Activated T-cell treated with anti-CD3 and anti-CD28 coated beads for 4 hours (primary cell): ENCODE measurements at places on chromosomes 6 and 20.
A peak's percentile ranks its signal among the peaks of the same experiment; 100 is the strongest.

DNA sequence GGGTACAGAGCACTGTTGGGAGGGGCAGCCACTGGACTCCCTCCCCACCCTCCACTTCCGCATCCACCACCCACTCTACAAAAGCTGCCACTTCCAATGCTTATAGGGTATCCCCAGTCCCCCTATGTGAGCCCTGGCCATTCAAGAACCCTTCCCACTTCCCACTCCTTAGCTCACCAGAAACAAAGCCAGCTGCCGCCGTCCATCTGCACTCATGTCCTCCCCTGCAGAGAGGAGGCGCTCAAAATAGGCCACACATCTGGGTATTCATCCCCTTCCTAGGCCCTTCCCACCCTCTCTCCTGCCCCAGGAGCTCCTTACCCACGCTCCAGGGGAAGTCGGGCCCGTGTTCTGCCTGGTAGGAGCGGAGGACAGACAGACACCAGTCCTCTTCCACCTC, 6.5 kb upstream of the LY6G5C start:
- no peak for DNase-seq

DNA sequence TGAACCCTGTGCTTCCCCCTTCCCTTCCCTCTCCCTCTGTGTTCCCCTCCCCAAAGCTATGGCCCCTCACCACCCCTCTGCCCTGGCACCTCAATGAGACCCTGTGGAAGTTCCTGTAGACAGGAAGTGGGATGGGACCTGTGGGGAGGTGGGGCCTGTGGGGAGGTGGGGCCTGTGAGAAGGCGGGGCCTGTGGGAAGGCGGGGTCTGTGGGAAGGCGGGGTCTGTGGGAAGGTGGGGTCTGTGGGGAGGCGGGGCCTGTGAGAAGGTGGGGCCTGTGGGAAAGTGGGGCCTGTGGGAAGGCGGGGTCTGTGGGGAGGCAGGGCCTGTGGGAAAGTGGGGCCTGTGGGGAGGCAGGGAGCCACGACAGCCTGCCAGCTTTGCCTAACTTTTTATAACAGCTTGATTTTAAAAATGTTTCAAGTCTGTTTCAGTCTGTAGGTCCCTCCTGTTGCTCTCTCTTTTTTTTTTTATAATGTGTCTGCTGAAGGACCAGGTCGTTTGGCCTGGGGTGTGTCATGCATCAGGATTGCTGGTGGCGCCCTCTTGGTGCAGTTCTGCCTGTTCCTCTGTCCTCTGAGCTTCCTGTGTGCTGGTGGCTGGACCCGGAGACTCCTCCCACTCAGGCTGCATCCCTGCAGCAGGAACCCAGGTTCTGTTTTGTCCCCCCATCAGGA, 70.5 kb upstream of the SLCO4A1 start:
- no peak for DNase-seq

DNA sequence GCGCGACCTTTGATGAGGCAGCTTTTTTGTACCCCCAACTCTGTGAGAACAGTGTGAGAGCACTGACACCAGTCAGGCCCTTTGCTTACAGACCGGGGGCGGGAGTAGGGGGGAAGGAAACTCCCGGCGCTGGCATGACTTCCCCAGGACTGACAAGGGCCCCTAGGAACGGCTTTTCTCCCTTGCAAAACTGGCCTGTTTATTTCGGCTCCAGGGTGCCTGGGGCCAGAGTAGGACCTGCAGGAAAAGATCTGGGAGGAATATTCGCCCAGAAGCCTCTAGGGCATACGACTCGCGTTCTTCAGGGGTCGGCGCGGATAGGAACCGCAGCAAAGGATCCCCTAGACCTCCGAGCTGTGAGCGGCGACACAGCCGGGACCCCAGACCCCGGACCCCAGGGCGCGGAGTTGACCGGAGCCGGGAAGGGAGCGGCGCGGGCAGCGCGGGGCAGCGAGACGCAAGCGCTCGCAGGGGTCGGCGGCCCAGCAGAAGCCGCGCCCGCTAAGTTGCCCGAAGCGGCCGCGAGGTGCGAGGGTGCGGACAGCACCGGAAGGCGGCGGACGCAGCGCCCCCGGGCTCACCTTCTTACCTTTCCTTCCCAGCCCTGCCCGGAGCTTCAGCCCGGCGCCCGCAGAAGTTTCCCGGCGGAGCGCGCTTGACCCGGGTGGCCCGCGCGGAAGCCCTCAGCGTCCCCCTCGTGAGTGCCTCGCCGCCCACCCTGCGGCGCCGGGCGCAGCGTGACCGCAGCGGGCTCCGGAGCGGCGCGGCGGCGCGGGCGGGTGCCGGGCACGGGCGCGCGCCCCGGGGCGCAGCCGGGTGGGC, at the start of gene POPDC3:
POPDC3 (minus strand) TSS at position 771 of the 822 bp plus-strand sequence. CDS start 18,105 bp downstream, outside the sequence.
- DNase-seq, result no peak

DNA sequence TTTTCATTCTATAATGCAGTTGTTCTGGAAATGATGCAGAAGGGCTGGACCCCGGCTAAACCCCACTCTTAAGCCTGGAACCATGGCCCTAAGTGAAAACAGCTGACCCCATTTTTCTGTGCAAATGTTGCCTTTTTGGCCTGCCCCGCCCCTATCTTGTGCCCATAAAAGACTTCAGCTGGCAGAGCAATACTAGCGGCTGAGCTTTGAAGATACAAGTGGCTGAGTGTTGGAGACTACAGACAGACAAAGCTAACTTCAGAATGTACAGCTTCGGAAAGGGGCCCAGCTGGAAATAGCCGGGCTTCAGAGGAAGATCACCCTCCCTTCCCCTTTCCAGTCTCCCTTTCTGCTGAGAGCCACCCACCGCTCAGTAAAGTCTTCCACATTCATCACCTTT, 258.6 kb upstream of the SPTLC3 start:
- no peak for DNase-seq

GRCh38 chr6:166567107-166567506, 19.4 kb downstream of the RAMACL start:
- DNase-seq, result no peak

GRCh38 chr6:118864341-118865099, 29.4 kb upstream of the ASF1A start:
- no peak for DNase-seq

GRCh38 chr20:53087037-53087777, 115.0 kb downstream of the TSHZ2 start:
- DNase-seq, result no peak

DNA sequence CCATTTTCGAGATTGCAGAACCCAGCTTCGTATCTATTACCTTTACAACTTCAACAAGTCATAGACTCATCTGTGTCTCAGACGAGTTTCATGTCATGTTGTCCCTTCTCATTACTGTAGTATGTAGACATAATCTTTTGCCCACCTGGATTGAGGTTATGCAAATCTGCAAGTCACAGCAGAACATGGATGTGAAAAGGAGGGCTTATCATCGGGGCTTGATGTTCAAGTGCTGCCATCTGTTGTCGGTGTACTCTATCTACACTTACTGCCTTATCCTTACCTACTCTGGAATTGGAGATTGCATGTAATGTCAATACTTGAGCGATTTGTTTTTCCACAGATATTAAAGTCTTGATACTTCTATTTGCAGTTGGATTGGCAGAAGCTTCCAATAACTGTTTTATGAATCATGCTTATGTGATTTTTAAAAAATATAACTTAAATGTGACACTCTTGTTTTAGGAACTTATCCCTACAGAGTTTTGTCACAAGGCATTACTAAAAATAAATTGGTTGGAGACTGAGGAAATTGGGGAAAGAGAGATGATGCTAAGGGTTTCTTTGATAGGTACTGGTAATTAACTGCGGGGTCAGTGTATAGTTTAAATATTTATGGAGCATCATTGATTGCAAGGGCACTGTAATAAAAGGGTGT, 3.0 kb upstream of the GOPC start:
- peak; percentile 36 for DNase-seq

DNA sequence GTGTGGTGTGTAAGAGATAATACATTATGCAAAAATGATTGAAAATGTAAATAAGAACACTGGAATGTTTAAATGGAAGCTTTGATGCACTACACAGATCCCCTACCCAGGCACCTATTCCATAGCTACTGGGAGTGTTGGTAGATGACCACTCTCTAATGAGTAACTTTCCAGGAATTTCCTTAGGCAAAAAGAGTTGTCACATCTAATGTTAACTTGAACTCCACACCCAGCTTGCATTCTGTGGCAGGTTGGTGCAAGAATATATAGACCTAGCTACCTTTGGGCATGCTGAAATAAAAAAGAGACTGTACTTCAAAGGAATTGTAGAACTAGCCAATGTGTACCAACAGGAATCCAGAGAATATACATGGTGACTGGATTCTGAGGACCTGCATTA, 1254.2 kb upstream of the EYS start:
- DNase-seq, result no peak

DNA sequence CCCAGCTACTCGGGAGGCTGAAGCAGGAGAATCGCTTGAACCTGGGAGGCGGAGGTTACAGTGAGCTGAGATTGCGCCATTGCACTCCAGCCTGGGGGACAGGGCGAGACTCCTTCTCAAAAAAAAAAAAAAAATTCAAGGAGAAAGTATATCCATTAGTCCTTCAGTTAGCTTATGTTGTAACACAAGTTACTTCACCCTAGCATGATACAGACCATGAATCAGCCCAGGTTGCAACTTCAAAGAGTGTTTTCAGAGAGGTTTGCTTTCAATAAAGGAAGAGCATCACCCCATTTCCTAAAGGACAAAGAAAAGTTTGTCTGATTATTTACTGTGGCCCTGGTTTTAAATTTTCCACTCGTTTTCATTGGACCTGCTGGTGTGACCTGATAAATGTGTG, 73.0 kb downstream of the SERAC1 start:
- no peak for DNase-seq

DNA sequence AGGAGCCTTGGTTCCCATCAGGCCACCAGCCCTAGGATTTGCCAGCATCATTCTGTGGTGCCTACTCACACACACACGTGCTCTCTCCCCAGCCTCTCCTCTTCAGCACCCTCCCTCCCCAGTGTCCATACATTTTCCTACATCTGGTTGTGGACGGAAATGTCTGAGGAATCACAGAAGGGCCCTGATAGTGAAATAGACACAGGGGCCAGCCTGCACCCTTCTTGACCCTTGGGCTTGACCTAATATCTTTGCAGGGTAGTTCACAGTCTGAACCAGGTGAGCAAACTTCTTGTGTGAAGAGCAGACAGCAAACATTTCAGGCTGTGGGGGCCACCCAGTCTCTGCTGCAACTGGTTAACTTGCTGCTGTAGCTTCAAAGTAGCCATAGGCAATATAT, 108.5 kb upstream of the NXT1 start:
- DNase-seq, result no peak

DNA sequence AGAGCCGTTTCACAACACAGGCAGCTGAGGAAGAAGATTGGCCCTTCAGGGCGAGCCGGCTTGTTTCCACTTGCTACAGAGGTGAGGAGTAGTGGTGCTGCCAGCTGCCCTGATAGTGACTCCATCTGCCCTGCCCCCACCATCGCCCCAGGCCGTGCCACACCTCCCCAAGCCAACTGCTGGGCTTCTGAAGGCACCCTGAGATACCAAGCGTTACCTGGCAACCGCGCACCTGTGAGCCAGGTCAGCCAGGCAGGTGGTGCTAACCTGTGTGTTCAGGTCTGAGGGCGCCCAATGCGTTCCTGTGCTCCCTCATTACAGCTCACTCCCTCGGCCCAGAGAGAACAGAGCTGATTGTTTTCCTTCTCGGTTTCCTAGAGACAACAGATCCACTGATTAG, 299.1 kb upstream of the ID4 start:
- no peak for DNase-seq

DNA sequence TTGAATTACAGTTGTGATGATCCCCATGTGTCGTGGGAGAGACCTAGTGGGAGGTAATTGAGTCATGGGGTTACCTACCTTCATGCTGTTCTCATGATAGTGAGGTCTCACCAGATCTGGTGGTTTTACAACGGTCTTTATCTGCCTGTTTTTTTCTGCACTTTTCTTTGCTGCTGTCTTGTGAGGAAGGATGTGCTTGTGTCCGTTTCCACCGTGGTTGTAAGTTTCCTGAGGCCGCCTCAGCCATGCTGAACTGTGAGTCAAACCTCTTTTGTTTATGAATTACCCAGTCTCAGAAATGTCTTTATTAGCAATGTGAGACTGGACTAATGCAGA, 6.5 kb upstream of the RANBP9 start:
- no peak for DNase-seq

DNA sequence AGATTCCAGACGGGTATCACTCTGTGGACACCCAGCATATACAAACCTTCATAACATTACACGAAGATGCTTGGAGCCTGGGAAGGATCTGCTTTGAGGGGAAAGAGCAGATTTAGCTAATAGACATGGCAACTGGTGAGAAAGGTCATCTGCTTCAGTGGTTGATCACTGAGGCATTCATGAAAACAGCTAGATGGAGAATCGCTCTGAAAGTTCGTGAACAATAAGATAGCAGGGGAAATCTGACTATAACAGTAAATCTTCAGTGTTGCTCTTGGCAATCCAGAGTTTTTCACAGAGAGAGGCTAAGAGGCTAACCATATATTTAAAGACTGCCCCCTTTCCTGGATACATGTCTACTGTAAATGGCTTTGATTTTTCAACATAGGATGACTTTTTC, 245.3 kb downstream of the FARS2 start:
- no peak for DNase-seq

DNA sequence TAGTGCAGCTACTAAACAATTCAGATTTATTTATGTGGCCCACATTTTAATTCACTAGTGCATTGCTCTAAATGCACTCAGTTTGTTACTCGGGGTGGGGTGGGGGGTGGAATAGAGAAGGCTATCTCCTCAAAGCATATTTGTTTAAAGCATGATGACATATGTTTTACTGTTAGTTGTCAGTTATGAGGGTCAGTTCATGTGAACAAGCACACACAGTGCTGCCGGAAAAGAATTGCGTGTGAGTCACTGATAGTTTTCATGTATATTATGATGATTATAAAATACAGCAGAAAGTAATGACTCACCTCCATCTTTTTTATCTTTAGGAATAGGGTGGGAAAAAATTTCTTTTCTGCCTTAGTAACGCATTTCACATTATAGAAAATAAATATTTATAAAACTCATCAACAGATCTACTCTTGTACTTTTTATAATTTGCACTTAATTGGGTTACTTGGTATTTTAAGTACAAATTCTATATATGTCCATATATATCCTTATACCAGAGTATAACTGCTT, 42.2 kb upstream of the STXBP5 start:
- DNase-seq, result no peak

DNA sequence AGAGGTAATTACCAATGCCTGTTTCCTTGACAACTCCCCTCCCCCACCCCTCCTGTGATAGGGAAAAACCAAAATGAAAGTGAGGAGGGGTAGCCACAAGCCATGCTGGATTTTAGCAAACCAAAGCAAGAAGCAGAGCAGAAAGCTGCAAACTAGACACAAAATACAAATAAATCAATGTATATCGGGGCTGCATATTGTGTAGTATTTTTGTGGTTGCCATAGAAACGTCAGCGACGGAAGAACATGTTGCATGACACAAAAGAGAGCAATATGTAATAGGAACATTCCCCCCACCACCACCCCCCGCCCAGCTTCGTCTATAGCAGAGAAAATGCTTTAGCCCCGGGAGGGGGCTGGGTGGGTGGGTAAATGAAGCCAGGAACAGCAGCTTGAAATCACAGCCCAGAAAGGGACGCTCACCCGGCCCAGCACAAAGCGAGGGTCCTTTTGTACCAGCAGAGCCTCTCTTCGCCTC, 548 bp downstream of the AGPAT4 start:
- DNase-seq, result no peak

- no peak for DNase-seq
Observed at GRCh38 chr20:57451431-57451794, 60.2 kb downstream of the RBM38 start.
